Retinal pigment epithelial cell (primary cell): ENCODE measurements at places on chromosomes 2 and 18.

- no peak for DNase-seq
Observed at GRCh38 chr2:223786236-223786635, 51.1 kb downstream of the AP1S3 start.

- DNase-seq, result no peak
Observed at GRCh38 chr2:64298161-64298560, 153.9 kb upstream of the PELI1 start.

GRCh38 chr18:31990823-31991222, 27.8 kb upstream of the RNF125 start:
- no peak for DNase-seq

GRCh38 chr2:28185153-28185552, 207.5 kb upstream of the FOSL2 start:
- no peak for DNase-seq

- DNase-seq, result no peak
Observed at GRCh38 chr2:41994233-41994637, 53.6 kb upstream of the PKDCC start.

DNA sequence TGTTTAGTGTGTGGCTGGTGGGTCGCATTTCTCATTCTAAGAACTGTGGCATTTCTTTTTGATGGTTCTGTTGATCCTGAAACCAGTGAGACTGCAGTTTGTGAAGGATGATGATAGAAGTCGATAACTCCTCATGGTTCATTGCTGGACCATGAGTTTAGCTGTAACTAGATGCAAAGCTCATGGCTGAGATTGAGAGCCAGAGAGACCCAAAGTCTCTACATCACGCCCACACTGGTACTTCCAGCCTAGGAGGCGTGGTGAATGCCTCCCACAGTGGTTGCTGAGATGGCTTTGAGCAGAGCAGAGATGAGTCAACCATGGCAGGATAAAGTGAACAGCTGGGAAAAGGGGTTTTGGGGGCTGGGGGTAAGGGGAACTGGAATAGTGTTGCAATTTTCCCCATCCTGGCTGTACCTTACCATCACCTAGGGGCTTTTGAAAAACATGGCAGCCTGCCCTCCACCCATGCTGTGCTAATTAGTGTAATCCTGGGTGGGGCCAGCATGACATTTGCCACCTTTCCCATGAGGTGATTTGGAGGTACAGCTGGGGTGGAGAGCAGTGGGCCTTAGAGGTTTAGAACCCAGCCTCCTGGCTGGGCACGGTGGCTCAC, 24.1 kb downstream of the INPP4A start:
- DNase-seq, result no peak

GRCh38 chr2:206084870-206085741, 868 bp downstream of the INO80D start:
- no peak for DNase-seq

DNA sequence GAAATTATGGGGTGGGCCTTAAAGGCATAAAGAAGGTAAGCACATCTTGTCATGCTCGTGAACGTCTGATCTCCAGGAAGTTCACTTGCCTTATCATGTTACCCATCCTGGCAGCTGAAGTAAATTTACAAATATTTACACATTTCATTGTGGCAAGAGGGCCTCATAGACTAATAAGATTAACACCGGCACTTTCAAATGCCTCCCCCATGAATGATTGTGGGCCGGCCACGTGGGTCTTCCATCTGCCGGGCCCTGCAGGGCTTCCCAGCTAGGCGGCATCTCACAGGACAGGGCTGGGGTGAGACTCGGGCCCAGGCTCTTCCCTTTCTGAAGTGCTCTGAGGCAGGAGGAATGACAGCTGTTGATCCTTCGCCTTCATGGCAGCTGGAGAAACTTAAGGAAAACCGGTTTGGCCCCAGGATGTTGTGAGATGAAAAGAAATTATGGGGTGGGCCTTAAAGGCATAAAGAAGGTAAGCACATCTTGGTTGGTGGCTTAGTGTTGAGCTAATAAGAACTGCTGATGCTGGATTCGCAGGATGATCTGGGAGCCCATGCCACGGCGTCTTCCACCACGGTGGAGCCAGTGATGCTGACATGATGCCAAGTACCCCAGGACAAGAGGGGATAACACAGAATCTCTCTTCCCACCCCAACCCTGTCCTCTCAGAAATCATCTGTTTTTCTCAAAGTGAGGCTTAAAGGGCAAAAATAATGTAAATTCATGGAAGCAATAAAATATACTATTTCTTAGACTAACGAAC, 176.3 kb downstream of the SEPTIN10 start:
- no peak for DNase-seq

DNA sequence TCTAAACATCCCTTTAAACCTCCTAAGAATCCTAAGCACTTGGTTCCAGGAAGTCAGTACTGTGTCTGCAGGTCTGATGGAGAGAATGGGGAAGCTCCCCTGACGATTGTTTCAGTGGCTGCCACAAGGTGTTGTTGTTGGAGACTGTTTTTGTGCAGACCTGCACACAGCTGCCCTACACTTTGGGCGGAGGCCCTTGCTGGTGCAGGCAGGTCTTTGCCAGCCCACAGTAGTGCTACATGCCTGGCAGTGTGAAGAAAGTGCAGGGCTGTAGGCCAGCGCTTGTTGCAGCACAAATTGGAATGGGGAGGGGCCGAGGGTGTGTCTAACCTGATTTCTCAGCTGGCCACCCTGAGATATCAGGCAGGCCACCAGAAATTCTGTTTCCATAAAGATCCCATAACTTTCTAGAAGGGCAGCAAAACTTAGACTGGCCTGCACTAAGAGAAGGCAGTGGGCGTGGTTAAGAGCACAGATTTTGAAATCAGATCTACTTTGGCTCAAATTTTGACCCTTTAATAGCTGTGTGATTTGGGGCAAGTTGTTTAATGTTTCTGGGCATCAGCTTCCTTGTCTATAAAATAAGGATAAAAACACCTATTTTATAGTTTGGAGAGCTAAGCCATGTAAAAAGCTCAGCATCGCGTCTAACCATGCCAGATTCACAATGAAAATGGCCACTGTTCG, 83.7 kb upstream of the SLC1A4 start:
- no peak for DNase-seq

- DNase-seq, result no peak
Observed at GRCh38 chr2:160473468-160474318, 19.9 kb downstream of the RBMS1 start.

DNA sequence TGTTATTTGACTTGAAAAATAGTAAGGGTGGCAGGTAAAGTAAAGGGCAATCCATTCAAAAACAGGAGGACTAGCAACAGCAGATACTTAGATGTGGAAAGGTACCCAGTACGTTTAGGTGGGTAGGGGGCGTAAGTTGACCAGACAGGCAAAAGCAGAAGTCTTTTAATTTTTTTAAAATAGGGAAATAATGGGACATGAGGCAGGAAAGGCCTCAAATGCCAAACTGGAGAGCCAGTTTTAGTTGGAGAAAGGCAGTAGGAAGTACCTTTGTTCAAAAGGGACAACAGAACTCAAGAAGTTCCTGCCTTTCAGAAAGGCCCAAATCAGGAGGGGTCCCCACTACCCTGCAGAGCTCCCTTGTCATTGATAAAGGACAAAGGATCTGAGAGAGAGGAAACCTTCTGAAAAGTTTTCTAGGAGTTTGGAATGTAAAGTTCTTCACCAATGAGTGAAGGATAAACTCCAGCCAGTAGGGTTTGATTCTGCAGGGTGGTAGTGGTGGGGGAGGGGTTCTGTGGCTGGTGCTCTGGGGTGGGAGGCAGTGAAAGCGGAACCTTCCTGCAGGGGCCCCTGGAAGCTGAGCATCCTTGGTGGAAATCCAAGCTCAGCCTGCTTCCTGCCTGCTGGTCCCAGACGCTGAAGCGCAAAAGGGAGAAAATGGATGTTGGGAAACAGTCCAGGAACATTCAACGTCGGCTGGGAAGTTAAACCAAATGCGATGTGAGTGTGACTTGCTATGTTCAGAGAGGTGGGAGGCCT, 40.1 kb downstream of the TMEM17 start:
- no peak for DNase-seq

DNA sequence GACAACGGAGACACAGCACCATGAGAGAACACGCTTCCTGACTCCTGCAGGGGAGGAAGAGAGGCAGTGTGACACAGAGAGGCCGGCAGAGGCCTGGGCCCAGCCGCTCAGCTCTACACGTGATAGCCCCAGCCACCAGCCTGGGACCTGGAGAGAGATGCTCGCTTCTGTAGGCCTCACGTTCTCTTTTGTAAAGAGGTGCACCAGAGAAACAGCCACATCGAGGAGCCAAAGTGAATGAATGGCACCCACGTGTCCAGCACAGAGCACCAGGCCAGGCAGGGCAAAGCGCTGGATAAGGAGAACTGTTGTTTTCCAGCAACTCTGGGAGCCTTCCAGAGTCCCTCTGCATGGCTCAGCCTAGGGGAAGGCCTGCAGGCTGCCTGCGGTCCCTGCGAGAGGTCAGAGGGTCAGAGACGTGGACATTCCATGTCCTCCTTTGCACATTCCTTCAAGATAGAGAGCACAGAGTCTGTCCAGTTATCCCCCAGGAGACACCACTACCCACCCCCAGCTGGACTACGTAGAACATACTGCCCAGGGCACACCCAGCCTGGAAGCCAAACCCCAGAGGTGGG, 14.2 kb downstream of the LIMS2 start:
- no peak for DNase-seq

DNA sequence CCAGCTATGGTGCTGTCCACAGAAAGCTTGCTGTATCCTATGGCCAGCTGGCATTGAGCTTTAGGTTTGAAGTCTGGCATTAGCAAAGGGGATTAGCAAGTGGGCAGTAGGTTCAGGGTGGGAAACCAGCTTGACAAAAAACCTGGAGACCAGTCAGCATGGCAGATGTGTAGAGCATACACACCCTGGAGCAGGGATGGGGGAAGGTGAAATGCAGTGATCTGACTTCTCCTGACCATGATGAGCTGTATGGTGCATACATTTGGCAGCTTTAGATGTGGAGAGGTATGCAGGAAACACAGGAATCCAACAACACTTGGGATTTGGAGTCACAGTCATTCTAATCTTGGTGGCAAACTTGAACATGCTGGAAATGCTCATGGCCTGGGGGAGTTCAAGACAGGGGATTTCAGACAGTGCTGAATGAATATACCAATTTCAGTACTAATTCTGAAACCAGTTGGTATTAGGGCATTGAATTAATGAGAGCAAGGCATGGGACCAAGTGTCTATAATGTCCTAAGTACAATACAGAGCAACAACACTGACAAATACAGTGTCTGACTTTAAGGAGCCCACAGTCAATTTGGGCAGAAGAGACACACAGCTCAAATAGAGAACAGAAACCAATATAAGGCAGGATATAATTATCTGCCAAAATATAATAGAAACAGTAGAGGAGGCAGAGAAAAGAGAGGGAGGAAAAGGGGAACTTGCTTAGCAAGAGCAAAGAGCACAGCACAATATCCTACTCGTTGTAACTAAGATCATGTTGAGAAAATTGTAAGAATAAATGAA, 11.8 kb downstream of the ARHGAP15 start:
- no peak for DNase-seq

GRCh38 chr2:18456026-18456425, 104.4 kb downstream of the RDH14 start:
- no peak for DNase-seq

DNA sequence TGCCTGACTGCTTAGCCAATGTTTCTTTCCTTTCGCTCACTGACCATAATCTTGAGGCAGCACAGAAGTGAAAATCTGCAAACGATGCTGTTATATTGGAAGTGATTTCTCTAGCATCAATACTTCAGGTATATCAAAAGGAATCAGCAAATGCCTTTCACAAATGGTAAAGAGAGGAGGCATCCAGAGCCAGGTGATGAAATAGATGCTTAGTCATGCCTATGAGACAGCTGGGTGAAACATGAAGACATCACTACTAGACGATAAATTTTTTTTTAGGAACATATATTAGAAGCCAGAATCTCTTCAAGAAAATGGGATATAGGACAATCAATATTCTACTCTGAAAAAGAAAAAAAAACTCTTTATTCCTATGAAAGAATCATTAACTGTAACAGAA, 249.2 kb upstream of the SLC39A10 start:
- DNase-seq, result no peak

GRCh38 chr2:3960106-3960505, 256.7 kb downstream of the DCDC2C start:
- DNase-seq, result peak; percentile 10

GRCh38 chr2:54803783-54804751, 80.6 kb downstream of the EML6 start:
- no peak for DNase-seq

DNA sequence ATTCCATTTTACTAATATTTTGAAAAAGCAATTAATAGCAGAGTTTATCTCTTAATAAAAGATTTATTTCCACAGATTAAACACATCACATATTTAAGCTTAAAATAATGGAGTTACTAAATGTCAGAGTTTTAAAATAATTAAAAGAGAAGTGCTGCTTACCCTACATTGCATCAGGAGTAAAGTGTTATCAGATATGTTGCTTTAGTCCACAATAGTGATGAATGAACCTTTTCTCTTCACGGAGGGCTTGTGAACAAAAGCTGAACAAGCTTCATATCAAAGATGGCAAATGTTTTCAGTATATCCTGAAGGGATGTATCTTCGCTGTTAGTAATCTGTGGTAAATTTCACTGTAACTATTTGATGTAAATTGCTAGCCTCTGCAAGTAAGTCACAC, 69.4 kb upstream of the TTC27 start:
- DNase-seq, result no peak

DNA sequence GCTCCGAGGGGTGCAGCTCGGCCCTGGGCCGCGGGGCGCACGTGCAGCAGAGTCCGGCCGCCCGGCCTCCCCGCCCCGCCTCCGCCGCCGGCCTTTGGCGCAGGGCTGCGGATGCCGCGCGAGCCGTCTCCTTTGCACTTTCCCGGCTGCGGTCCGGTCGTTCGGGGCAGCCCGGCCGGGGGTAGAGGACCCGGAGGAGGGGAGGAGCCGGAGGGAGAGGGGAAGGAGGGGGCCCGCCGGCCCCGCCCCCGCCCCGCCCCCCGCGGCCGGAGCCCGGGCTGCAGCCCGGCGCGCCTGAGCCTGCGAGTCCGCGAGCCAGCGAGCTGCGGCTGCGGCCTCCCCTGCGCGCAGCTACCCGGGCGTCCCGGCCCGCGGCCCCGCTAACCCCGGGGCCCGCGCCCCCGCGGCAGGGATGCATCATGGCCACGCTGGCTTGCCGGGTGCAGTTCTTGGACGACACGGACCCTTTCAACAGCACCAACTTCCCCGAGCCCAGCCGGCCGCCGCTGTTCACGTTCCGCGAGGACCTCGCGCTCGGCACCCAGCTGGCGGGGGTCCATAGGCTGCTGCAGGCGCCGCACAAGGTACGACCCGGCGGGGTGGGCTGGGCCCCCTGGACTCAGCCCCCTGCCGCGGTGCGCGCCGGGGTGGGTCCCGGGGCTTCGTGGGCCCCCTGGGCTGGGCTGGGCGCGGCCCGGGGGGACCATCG, at the start of gene FHOD3:
Gene FHOD3 (plus strand): TSS at position 297 of the 709 bp plus-strand sequence. CDS start 123 bp downstream, at position 420.
- no peak for DNase-seq
